SJCRH30 (cell line): ENCODE measurements at places on chromosomes 11 and 22.

DNA sequence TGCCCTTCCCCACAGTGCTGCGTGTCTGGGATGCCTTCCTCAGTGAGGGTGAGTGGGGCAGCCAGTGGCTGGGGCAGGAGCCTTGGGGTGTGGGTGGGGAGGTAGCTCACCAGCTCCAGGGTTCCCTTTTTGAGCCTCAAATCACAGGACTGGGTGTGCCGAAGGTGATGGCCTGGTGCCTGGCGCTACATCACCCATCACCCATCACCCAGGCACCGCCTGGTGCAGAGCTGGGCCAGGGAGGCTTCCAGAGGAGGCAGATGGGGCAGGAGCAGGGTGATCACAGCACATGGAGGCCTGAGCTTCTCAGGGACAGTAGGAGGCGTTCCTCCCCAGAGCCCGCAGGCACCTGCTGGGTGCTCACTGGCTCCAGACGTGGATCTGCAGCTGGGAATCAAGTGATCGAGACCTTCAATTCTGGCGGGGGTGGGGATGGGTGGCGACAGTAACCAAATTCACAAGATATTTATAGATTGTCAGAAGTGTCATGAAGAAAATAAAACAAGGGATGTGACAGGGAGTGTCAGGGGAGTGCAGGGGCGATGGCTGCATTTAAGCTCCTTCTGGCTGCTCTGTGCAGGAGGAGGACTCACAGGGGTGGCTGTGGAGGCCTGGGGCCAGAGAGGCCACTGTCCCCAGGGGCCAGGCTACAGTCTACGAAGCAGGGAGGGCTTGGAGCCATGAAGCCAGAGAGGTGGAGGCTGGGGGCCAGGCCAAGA lies 3.2 kb downstream of the TBC1D10C start:
- no peak for DNase-seq
- no peak overlapping the region for H3K4me3 ChIP-seq
- H3K27ac ChIP-seq, result no peak overlapping the region
- no peaks in the 10 kb centered on the region for H3K36me3 ChIP-seq
- H3K4me1 ChIP-seq, result peaks cover 6% of the 10 kb centered on the region; the same call in 1 of the 2 replicates
- peaks cover 33% of the 10 kb centered on the region for H3K27me3 ChIP-seq

GRCh38 chr22:48265000-48265625 lies 1502.7 kb downstream of the TBC1D22A start:
- H3K27ac ChIP-seq, result no peak overlapping the region
- H3K27me3 ChIP-seq, result peaks cover 29% of the 10 kb centered on the region
- no peaks in the 10 kb centered on the region for H3K36me3 ChIP-seq
- H3K4me3 ChIP-seq, result no peak overlapping the region
- DNase-seq, result no peak

DNA sequence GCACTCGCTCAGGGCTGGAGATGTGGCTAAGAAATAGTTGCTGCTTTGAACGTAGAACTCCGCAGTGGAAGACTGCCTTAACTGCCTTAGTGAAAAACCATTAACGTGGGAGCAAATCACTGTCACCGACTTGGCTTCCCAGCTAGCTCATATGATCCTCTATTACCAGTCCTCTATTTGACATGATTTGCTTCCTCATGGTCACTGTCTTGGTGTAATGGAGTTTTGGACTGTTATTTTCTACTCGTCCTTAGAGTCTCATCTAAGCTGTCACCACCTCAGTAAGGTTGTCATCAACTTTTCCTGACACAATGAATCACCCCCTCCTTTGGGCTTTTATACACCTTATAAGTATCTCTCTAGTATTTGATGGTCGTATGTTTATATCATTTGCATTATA lies 167.1 kb upstream of the NARS2 start:
- no peaks in the 10 kb centered on the region for H3K4me1 ChIP-seq
- no peak for DNase-seq
- no peaks in the 10 kb centered on the region for H3K36me3 ChIP-seq
- H3K27ac ChIP-seq, result no peak overlapping the region
- no peaks in the 10 kb centered on the region for H3K27me3 ChIP-seq
- H3K4me3 ChIP-seq, result no peak overlapping the region

- H3K27me3 ChIP-seq, result no peaks in the 10 kb centered on the region
- no peaks in the 10 kb centered on the region for H3K4me1 ChIP-seq
- DNase-seq, result no peak
- no peak overlapping the region for H3K4me3 ChIP-seq
- no peak overlapping the region for H3K27ac ChIP-seq
Measured at GRCh38 chr11:126459691-126460281, 104.3 kb downstream of the ST3GAL4 start.
